Endothelial cell (in vitro differentiated cells): ENCODE measurements at places on chromosomes 11 and 22.
A peak's percentile ranks its signal among the peaks of the same experiment; 100 is the strongest.

DNA sequence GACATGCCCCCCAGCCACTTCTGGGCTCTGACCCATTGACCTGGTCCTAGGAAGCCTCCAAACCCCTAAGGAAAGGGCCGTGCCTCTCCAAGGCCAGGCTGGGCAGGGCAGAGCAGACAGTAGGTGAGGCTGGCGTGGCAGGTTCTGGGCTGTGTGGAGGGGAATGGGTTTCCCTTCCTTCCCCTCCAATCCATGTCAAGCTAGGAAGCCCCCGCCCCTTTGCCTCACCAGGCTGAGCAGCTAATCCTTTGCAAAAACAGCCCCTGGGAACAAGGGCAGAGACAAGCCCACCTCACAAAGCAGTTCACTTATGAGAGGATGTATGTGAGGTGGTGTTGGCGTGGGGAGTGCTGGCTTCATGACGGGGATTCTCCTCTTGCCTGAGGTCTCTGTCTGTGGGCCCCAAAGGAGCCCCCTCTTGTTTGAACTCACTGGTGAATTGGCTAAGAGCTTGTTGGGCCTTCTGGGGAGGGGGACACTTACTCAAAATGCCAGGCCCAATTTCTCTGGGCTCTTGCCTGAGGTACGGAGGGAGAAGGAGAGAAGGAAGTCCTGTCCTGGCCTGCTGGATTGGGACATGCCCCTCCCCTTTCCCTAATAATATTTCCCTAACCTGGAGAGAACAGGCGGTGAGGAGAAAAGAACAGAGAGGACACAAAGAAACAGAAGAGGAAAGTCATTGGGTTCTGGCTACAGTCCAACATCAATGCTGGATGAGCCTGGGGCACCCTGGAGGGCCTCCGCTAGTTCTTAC, 1.6 kb upstream of the TRIM29 start:
- no peak for DNase-seq

GRCh38 chr11:81874635-81875034, 859.0 kb downstream of the FAM181B start:
- DNase-seq: no peak

DNA sequence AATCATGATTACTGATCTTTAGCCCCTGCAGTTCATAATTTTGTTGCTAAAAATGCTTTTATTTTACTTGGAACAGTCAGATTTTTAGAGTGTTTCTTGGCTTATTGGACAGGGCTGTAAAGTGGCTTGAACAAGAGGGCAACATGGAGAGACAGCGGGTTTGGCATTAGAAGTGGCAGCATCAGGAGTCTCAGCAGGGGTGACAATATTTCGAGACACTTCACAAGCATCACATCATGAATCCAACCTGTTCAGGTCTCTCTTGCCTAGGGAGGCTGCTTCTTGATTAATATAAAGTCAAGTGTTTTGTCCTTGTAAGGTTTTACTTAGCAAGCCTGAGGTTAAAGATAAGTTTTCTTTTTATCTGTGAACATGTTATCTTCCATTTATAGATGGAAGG, 2249.5 kb downstream of the LRRC4C start:
- DNase-seq: no peak

GRCh38 chr11:34459507-34460162, 20.9 kb downstream of the CAT start:
- no peak for DNase-seq

DNA sequence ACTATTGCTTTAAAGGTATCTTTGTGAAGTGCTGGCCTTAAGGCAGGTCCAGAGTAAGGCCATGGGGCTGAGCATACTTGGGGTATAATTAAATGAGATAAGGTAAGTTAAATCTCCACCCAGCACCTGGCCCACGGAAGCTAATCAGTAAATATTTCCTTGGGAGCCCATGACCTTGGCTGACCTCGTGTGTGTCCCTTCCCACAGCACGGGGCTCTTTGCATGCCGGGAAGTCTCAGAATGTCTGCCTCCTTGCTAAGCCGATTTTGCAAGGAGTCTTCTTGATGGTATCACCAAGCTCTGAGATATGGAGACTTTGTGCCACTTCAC, 46.5 kb downstream of the ADM start:
- DNase-seq: no peak

- peak; percentile 73 for DNase-seq
Measured at GRCh38 chr11:8219257-8220021, 44.2 kb downstream of the LMO1 start.

- no peak for DNase-seq
Measured at GRCh38 chr11:104534278-104534677, 364.0 kb downstream of the CASP12 start.

DNA sequence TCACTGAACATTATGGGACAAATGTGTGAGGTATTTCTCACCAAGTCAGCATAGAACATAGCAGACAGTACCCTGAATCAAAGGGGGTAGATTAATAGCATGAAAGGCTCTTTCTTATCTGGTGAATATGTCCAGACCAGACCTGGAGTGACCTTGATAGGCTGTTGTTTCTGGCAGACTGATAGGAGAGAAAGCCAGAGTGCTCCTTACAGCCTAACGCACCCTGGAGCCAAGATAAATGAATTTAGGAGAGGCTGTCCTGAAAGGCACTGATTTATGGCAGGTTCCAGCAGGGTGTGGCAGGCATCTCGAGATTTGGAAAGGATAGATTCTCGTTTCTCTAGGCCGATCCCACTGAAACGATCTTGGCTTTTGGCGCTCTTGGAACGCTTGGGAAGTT, 204.6 kb downstream of the DBX1 start:
- DNase-seq: no peak

DNA sequence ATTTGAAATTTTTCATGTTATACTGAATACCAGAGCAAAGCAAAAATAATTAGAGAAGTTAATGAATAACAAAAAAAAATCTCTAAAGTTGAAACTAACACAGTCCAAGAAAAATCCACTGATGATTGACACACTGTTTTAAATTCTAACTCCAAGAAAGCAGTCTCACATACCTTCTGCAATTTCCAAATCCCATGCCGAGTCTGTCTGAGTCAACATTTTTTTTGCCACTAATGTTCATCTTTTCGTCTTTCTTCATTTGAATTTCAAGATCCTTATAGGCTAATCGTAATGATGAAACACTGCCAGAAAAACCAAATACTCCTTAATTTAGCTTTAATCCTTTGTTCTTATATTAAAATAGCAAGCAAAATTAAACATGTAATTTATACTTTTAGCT, 39.5 kb downstream of the ARFGAP3 start:
- DNase-seq: no peak

- no peak for DNase-seq
Measured at GRCh38 chr11:65786786-65787636, at the start of gene OVOL1. OVOL1 (plus strand) TSS chr11:65787063; CDS start chr11:65787374, 311 bp downstream.

DNA sequence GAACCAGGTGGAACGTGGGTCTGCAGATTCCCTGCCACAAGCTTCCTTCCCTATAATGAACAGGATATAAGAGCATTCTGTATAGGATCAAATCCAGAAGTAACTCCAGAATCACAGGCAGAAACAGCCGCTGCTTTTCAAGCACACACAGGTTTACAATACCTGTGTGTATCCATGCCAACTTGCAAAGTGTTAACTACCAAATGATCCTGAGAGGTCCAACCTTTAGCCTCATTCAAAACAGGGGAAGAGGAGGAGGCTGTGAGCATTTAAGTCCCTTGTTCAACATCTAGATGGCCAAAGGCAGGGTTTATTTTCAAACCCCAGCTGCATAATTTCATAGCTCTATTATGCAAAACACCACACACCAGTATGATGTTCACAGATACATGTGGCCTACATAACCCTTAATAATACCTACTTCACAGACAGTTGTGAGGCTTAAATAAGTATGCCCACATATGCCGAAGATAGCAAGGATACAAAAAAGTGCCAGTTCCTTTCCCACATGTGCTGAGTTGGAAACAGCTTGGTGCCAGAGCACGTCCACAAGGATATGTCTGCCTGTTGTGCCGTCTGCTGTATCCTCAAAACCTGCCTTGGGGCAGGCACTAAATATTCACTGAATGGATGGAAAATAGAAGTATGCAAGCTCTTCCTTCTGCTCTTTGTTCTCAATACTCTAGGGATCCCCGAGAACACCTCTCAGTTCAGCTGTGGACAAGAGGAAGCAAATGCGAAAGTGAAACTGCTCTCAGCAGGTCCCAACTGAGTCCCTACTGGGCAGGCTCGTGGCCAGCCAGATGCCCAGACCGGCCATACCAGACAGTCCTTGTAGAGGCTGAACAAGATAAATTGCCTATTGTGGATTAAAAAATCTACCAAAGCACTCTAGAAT, 66.8 kb downstream of the LARGE1 start:
- DNase-seq: no peak

GRCh38 chr22:31611061-31611760, 50.8 kb downstream of the PISD start:
- DNase-seq: no peak

DNA sequence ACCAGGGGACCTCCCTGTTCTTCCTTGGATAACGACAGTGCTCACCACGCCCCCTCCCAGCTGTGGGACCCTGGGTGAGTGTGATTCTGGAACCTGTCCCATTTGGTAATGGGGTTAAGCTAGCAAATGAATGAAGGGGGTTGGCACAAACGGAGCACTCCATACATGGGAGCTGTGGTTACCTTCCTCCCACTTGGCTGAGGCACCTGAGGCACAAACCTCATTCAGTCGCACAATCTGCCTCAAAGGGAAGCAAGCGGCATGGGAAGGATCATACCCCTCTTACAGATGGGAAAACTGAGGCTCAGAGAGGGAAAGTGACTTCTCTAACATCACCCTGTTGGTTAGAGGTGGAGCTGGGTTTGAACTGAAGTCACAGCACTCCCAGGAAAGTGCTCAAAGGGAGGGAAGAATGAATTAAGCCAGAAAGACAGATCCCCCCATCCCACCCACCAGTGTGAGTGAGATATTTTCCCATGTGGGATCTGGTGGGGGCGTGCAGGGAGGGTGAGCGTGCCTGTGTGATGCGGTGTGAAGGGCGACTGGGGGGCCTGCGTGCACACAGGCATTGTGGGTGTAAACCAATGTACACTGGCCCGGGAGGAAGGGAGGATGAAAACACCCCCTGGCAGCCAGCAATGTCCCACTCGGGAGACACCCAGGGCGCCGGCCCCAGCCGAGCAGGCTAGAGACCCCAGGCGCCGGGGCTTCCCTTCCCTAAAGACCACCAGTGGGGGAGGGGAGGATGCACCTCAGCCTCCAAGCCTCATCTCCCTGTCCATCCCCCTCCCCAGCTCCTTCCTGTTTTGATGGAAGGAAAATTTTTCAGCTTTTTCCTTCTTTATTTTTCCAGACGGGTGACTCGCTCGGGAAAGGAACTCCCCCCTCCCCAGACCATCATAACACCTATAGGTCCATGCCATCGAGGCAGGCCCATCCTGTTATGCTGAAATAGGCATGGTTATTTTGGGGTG, 8.0 kb upstream of the PDGFB start:
- DNase-seq: no peak

GRCh38 chr22:46114518-46115387, 35.6 kb upstream of the PPARA start:
- DNase-seq: no peak

GRCh38 chr11:93567401-93567895, 24.3 kb upstream of the SMCO4 start:
- DNase-seq: no peak

DNA sequence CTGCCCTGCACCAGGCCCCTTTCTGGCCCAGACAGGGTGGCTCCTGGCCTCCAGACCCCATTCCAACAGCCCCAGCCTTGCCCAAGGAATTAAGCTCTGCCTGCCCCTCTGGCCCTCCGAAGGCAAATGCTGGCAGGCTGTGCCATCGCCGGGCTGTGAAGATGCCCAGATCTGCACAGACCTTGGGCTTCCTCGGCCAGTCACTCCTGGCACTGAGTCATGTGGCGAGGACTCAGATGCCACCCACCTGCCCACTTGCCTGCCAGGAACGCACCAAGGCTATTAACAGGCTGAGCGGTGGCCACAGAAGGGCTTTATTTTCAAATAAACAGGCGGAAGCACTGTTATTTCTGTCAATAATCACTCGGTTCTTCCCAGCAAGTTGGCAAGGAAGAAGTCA, 50.3 kb upstream of the TTLL12 start:
- DNase-seq: no peak

DNA sequence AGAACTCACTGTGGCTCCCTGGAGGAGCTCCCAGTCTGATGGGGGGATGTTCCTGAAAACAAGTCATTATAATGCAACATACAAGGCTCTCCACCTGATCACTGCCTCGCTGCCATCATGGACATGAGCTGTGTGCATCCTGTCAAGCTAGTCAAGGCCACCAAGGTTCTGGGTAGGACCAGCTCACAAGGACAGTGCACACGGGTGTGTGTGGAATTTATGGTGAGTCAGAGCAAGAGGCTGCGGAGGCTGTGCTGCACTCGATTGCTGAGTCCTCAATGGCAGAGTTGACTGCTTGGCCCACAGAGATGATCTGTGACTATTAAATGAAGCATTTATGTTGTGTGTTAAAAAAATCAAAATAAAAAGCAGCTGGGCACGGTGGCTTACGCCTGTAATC, 96.6 kb downstream of the SEZ6L start:
- no peak for DNase-seq

- no peak for DNase-seq
Measured at GRCh38 chr22:39938509-39939111, 21.6 kb upstream of the TMA7B start.

GRCh38 chr11:95714843-95715776, 74.5 kb downstream of the FAM76B start:
- DNase-seq: no peak

DNA sequence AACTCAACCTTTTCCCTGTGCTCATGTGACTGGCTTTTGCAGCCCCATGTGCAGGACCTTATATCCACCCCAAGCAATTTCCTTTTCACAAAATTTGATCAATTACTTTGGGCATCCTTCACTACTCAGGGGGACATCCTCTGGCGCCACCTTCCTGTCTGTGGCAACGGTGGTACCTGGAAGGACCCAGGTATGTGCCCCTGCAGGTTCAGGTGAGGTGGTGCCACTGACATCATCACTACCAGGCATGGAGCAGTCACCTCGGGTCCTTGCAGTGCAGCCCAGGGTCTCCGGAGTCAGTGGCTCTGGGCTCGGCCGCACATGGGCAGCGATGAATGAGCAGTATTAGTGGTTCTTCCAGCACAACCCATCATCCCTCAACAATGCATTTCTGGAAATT, 37.7 kb upstream of the B3GAT1 start:
- no peak for DNase-seq

- no peak for DNase-seq
Measured at GRCh38 chr22:33867118-33867866, 53.0 kb downstream of the LARGE1 start.

DNA sequence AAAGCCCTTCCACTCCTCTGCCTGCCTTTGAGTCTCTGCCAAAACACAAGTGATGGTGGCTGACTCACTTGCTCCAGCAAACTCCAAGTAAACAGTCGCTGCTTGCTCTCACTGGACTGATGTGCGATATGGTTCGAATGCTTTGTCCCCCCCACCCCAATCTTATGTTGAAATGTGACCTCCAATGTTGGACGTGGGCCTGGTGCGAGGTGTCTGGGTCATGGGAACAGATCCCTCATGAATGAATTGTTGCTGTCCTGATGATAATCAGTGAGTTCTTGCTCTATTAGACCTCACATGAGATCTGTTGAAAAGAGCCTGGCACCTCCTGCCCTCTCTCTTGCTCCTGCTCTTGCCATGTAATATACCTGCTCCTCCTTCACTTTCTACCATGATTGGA, 747.9 kb downstream of the OPCML start:
- DNase-seq: no peak

GRCh38 chr11:133782116-133782725, 63.1 kb downstream of the SPATA19 start:
- DNase-seq: no peak

- DNase-seq: no peak
Measured at GRCh38 chr11:66886671-66887221, 29.9 kb downstream of the LRFN4 start.
